ENCODE measurements at places on chromosomes 12 and 14.

GRCh38 chr14:76808011-76808410 lies 4.7 kb downstream of the ANGEL1 start:
- no peak for DNase-seq

DNA sequence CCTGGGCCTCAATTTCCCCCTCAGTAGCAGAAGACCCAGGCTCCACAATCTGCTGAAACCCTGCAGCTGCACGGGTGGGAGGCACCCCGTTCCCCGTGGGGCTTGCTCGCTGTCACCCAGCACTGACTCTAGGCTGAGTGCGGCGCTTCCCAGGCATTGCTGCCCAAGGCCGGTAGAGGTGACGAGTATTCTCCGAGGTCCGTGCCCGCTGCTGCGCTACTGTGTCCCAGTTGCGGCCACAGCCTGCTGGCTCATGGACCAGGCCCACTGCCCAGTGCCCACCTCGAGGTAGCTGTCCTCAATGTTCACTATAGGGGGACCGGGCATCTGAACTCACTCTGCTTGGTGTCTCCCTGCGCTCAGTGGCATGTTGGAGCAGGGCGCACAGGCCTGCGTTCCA lies 74.7 kb downstream of the GSC start:
- no peak for DNase-seq

GRCh38 chr12:124322271-124322998 lies 27.5 kb downstream of the RFLNA start:
- DNase-seq = no peak

- DNase-seq = no peak
These were observed 276.6 kb upstream of the NAV3 start for GRCh38 chr12:77553976-77554619.

DNA sequence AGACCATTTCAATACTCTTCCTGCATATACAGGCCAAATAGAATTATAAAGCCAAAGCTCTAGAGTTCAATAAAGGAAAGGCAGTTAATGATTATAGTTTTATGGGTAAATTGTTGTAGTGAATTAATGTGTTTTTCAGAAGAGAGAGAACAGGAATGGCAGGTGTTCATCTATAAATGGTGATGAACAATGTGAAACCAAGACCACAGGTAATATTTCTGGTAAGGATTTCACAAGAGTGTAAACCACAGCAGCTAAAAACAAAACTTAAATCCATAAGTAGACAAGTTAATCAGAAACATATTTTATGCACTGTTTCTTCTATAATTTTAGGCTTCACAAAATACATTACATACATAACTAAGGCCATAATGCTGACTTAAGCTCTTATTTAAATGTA lies 204.4 kb downstream of the SYT1 start:
- no peak for DNase-seq

DNA sequence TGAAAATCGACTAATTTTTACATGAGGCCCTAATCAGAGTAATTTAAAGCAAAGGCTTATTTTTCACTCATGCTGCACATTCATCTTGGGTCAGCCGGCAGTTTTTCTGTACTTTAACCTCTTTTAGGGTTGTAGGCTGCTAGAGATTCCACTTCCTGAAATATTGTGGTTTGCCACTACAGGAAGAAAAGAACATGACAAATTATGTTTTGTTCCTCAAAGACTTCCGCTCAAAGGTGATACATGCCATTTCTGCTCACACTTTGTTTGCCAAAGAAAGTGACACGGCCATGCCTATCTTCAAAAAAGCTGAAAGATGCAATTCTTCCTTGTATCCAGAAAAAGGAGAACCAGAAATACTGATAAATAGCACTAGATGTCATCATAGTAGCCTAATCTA lies 183.4 kb upstream of the PPFIA2 start:
- DNase-seq = no peak

DNA sequence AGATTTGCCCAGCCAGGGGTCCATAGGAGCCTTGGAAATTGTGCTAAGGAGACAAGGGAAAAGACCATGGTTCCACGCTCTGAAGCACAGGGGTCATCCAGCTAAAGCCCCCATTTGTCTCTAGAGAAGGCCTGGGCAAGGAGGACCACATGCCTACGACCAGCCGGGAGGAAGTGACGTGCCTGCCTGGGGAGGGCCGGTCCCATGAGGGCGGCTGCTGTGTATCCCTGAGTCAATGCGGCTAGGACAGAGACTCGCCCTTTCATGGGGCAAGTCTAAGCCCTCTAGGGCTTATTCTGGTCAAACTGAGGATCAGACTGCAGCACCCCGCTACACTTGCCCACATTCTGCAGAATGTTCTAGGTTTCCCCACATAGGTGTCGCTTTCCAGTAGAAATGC lies 20.6 kb upstream of the RIN3 start:
- DNase-seq = no peak

- no peak for DNase-seq
These were observed 87.6 kb downstream of the SEC23A start for GRCh38 chr14:39015360-39015961.

DNA sequence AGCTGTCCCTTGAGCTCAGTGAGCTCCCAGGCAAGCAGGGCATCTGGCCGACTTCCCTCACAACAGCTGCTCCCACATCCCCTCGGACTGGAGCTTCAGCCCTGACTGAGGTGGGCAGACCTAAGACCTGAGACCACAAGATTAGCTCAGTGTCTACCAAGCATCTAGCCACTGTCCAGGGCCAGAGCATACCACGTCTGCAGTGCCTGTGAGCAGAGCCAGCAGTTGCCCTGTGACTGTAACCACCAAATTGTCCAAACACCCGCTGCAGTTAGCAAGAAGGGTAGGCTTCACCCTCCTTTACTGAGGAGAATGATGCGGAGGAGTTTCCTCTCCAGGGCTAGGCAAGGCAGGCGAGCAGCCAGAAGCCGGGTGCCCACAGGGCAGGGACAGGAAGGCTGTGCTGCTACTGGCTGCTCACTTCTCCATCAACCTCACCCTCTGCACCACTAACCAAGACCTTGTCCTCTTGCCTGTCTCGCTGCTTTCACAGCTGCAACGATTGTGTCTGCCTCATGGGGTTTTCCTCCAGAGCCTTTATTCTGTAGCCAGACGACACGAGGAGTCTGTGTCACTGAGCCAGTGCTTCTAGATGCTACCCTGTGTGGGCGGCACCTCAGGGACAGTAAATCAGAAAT lies 53.9 kb downstream of the ANAPC7 start:
- DNase-seq = no peak

Measured in hypothalamus (tissue), 51 donors.